AG09309 (cell line): ENCODE measurements at places on chromosomes 6 and 20.

DNA sequence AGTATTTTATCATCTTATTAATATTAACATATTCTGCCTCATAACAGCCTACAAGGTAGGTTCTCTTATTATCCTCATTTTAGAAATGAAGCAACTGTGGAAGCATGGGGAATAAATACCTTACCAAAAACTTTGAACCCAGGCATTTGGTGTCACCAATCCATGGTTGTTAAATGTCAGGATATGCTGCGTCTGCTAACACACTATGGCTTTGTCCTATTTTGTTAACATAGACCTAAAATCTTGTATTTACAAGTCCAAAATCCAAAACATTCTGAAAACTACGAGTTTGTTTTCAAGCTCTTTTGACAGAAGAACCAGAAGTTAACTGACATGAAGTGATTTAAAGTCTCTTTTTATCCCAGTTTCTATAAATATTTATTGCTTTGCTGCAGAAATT is 53.4 kb downstream of the BMP5 start:
- DNase-seq: no peak

DNA sequence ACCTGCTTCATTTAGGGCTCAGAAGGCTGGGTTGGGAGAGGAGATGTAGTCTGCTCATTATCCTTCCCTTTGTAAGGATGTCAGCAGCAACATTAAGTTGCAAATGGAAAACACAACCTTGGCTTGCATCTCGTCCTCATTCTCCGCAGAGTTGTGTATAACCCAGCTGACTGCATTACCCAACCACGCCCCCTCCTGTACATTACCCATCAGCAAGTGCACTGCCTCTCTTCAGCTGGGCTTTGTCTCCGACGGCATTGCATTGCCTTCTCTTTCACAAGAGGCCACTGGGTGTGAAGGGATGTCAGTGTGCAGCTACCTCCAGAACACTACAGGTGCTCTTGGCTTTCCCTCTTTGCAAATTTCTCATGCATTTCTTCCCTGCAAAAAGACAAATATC is 128.7 kb upstream of the TSHZ2 start:
- DNase-seq: no peak

DNA sequence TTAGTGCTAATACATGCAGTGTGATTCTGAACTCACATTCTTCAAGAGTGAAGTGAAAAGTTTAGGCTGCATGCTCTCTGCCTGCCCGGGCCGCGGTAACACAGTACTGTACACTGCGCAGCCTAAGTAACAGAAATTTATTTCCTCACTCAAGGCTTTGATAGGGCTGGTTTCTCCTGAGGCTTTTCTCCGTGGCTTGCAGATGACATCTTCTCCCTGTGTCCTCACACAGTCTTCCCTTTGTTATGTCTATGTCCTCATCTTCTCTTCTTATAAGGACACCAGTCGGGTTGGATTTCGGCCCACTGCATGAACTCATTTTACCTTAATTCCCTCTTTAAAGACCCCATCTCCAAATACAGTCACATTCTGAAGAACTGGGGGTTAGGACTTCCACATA is 51.1 kb upstream of the TMEM170B start:
- DNase-seq: no peak

DNA sequence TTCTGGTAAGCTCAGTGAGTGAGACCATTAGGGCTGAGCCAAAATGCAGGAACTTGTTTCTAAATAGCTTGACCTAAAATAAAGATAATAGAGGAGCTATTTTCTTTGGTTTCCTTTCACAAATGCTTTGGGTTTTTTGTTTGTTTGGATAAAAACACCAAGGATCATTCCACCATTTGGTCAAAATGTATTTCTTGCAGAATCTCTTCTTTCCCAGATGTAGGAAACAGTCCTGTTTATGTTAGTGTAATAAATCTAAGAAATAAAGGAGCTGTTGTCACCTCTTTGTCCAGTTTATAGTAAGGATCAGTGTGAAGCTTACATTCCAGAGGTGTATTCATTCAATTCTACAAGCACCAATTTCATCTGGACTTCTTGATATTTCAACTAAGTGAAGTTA is 297.8 kb downstream of the GJA1 start:
- no peak for DNase-seq

GRCh38 chr6:80456724-80457438 is 350.4 kb downstream of the BCKDHB start:
- DNase-seq: no peak

DNA sequence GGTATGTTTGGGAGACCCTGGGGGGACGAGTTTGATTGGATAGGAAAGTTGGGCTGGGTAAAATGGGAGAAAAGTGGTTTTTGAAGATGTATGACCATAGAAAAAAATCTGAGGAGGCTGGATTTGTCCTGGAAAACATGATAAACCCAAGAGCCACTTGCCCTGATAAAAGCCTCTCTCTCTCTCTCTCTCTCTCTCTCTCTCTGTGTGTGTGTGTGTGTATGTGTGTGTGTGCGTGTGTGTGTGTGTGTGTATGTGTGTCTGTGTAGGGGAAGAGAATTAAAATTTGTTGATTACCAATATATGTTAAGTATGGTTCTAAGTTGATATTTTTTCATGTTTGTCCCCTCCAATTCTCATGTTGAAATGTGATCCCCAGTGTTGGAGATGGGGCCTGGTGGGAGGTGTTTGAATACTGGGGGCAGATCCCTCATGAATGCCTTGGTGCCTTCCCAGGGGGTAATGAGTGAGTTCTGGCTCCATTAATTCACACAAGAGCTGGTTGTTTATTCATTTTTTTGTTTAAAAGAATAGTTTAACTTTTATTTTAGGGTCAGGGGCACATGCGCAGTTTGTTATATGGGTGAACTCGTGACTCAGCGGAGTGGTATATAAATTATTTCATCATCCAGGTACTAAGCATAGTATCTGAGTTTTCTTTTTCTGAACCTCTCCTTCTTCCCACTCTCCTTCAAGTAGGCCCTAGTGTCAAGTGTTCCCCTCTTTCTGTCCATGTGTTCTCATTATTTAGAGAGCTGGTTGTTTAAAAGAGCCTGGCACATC is 208.8 kb downstream of the TFAP2B start:
- DNase-seq: no peak

DNA sequence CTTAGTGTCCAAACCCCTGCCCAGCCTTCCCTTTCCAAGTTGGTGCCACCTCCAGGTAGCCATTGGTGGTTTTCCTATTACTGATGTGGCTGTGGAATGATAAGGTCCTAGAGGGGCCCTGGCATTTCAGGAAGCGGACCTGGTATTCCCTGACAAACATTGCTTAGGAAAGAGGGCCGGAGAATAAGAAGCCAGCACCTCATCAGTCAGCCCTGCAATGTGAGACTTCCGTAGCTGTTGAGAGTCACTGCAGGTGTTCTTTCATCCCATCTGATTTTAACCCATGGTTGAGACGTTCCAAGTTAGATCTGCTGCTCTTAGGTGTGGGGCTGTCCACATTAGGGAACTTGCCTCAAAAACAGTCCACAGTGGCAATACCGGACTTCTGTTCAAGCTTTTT is 14.8 kb upstream of the NPEPL1 start:
- DNase-seq: no peak

DNA sequence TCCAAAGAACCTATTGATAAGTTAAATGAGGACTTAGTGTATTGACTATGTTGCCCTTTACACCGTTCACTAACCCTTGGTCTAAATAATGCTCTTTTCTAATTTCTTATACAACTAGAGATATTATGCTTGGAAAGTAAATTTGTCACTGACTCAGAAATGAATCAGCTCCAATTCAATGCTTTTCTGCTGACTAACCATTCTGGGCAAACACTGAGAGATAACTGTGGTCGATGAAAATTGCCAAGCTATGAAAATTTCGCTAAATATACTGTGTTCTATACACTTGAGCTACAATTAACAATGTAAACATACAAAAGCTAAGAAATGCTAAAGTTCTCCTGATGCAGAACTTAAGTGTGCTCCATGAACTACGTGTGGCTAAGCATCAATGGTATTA is 23.1 kb upstream of the FBXO9 start:
- no peak for DNase-seq

- peak; percentile 64 for DNase-seq
Observed at GRCh38 chr6:154460306-154461071, 50.0 kb downstream of the CNKSR3 start.

DNA sequence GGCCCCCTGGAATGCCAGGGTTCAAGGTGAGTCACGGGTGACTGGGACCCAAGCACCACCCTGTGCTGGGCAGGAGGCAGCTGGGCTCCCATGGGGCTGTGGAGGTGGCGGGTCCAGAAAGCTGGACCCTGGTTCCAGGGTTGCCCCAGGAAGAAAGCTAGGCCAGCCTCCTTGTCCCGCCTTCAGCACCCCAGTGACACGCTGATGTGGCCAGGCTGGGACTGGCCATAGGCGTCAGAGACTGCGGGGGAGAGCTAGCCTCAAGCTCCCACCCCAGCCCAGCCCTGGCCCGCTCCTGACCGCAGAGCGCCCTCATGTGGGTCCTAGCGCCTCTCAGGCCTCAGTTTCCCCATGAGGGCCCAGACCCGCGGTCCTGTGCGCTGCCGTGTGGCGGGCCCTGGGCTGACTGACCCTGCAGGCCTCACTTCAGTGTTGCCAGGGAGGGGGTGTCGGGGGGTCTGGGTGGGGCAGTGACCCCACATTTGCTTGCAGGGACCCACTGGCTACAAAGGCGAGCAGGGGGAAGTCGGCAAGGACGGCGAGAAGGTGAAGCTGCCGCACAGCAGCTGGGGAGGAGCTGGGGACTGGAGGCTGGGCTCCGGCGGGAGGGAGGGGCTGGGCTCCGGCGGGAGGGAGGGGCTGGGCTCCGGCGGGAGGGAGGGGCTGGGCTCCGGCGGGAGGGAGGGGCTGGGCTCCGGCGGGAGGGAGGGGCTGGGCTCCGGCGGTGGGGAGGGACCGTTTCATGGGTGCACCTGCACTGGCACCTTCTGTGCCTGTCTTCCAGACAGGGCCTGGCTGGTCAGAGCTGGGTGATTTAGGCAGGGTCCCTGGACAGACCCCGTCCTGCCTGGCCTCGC is 7.9 kb downstream of the COL9A3 start:
- no peak for DNase-seq

DNA sequence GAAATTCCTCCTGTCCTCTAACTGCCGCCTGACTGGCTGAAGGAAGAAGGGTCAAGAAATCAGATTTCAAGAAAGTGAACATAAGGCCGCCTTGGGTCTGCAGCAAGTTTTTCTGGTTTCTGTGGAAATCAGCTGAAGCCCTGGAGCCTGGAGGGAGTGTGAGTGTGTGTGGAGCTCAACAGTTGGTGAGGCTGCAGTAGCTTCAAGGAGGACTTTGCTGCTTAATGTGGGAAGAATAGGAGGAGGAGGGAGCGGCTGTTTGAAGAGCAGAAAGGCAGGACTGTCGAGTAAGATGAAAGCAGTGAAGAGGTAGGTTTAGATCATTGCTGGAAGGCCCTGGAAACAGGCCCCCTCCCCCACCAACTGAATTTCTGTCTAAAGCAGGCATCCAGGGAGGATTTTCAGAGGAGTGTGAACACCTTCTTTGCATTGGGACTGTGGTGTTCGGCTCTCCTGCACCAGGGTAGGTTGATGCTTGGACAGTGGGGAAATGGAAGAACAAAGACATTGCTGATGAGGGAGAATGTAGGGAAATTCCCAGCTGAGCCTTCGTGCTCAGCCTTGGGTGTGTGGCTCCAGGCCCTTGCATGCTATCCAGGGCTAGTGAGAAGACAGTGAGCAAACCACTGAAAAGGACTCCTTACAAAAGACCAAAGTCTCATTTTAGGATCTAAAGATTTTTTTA is 79.5 kb upstream of the VSTM2L start:
- no peak for DNase-seq

DNA sequence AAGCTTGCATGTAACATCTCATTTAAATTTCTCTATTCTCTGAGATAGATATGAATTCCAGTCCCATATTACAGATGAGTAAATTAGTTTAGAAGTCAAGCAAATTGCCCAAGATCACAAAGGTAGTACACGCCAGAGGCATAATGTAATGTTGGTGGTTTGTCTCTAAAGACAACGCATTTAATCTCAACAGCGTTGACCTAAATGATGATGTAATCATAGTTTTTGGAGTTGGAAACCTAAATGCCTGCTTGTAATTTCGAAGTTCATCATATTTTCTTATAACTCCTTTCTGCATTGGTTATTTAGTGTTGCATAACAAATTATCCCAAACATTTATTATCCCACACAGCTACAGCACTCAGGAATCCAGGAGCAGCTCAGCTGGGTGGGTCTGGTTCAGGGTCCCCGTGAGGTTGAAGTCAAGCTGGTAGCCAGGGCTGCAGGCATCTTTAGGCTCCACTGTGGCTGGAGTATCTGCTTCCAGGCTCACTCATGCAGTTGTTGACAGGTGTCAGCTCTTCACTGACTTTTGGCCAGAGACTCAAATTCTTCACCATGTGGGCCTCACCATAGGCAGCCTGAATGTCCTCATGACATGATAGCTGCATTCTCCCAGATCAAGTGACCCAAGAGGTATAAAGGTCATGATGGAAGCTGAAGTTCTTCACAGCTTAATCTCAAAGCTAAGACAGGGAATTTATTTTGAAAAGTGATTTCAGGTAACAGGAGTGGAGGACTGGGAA is 122.0 kb upstream of the SPTLC3 start:
- DNase-seq: no peak

GRCh38 chr6:40907198-40907701 is 131.8 kb downstream of the UNC5CL start:
- DNase-seq: no peak

- DNase-seq: no peak
Observed at GRCh38 chr6:150176152-150176551, 33.3 kb downstream of the PPP1R14C start.

DNA sequence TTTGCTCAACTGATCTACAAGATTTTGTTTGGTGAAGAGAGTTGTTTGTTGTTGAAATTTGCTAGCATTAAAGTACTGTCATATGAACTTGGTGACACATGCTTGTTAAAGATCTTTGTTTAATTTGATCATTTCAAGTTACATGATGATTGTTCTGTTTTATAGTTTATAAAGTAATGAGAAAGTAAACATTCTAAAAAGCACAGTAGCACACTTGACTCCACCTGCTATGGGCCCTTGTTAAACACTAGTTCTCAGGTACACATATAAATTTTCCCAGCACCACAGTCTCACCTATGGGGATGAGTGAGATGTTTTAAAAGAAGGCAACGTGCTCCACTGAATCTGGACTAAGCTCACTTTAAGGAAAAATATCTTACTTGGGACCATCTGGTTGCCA is 14.1 kb downstream of the MCHR2 start:
- no peak for DNase-seq

- DNase-seq: no peak
Observed at GRCh38 chr20:9835302-9835701, 3.6 kb downstream of the PAK5 start.

DNA sequence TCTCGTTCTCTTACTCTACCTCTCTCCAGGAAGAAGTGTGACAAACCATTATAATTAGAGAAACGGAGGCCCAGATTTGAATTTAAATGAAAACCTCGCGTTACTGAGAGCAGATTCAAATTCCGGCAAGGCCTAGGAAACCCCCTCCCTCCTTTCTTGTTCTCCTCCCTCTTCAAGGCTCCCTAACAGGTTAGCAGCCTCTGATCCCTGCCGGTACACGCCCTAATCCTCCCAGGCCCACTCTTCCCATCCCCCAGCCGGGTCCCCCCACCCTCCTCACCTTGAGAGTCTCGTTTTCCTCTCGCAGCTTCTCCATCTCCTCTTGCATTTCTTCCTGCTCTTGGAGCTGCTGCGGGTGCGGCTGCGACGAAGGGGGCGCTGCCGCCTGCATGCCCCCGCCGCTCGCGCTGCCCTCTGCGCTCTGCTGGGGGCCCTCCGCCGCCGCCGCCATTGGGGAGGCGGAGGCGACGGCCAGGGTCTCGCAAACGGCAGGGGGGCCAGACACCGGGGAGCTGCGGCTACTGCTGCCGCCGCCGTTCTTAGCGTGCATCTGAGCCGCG is 3.8 kb downstream of the MTCL3 start:
- DNase-seq: no peak
